ENCODE measurements at places on chromosomes 12 and 14. TPM values are rescaled to one million over a fixed set of nuclear protein-coding genes. Genes with fewer than 3 reads are reported as not detected.

GRCh38 chr12:89789862-89790261 is 81.2 kb upstream of the ATP2B1 start:
- H3K4me3 ChIP-seq, result no peak overlapping the region
- H3K36me3 ChIP-seq, result peaks cover 5% of the 10 kb centered on the region
- H3K27me3 ChIP-seq, result no peaks in the 10 kb centered on the region
- H3K27ac ChIP-seq, result no peak overlapping the region

- H3K4me3 ChIP-seq, result no peak overlapping the region
- peaks cover 41% of the 10 kb centered on the region for H3K4me1 ChIP-seq
- no peak overlapping the region for H3K27ac ChIP-seq
- DNase-seq, result no peak
- peaks cover 2% of the 10 kb centered on the region for H3K36me3 ChIP-seq
Measured at GRCh38 chr12:52607314-52607713, 6.1 kb upstream of the KRT72 start.

DNA sequence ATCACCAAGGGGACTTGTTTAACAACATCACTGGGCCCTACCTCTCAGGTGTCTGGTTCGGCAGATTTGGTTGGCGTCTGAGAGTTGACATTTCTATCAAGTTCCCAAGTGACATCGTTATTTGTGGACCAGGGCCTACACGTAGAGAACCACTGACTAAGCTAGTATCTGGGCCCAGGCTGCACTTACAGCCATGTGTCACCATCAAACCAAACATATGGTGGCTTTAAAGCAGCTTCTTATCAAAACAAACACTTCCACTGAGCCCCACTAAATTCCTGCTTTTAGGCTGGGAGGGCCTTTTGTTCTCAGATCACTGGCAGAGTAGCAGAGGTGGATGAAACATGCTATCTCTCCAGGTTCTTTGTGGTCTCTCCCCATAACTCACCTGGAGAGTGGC is 220.5 kb downstream of the PELI2 start:
- peaks cover 2% of the 10 kb centered on the region for H3K4me1 ChIP-seq
- DNase-seq, result no peak
- H3K36me3 ChIP-seq, result no peaks in the 10 kb centered on the region

- no peak overlapping the region for H3K4me3 ChIP-seq
- no peak overlapping the region for H3K27ac ChIP-seq
- no peak for DNase-seq
- H3K27me3 ChIP-seq, result peaks cover 29% of the 10 kb centered on the region
- peaks cover 15% of the 10 kb centered on the region for H3K4me1 ChIP-seq
Measured at GRCh38 chr12:32532951-32533350, 133.6 kb downstream of the FGD4 start.

DNA sequence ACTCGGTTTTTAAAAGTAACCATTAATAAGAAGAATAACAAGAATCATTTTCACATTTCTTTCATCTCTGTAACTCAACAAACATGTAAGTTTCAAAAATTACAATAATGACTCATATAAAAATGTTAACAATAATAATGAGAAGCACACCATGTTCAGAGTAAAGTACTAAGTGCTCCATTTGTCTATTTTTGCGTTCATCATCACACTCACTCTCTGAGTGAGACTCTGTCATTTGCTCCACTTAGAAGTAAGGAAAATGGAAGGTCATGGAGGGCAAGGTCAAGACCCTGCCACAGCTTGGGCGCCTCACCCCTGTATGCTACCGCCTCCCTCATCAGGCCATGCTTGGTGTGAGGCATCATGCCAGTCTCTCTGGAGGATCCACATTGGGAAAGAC is 129.9 kb downstream of the TMEM30B start:
- H3K4me3 ChIP-seq, result no peak overlapping the region
- no peaks in the 10 kb centered on the region for H3K36me3 ChIP-seq
- H3K27ac ChIP-seq, result no peak overlapping the region
- H3K27me3 ChIP-seq, result peaks cover 7% of the 10 kb centered on the region
- peaks cover 2% of the 10 kb centered on the region for H3K4me1 ChIP-seq

DNA sequence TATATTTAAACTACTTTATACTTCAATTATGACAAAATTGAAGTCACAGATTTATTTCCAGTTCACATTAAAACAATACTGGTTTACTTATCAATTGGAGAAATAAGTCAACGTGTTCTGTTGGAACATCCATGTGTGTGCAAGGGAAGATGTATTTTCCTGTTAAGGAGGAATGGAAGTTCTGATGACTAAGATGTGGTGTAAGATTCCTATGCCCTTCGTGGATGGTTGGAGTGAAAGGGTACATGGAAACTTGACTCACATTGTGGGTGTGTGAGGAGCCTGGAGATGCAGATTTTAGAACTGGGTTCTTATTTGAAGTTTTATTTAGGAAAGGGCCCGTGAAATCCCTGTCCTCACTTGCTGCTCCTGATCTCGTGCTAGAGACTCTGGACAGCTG is 95.3 kb downstream of the CATSPERB start:
- DNase-seq, result no peak
- no peak overlapping the region for H3K27ac ChIP-seq
- no peaks in the 10 kb centered on the region for H3K4me1 ChIP-seq
- H3K27me3 ChIP-seq, result no peaks in the 10 kb centered on the region

- H3K4me3 ChIP-seq, result no peak overlapping the region
- H3K36me3 ChIP-seq, result no peaks in the 10 kb centered on the region
- no peak for DNase-seq
- peaks cover 40% of the 10 kb centered on the region for H3K4me1 ChIP-seq
- H3K27ac ChIP-seq, result peak overlapping the region; percentile 94
Measured at GRCh38 chr14:90678420-90678819, 137.8 kb downstream of the TTC7B start.

- H3K4me3 ChIP-seq, result no peak overlapping the region
- H3K27me3 ChIP-seq, result peaks cover 15% of the 10 kb centered on the region
Measured at GRCh38 chr12:65838330-65838976, 14.2 kb downstream of the HMGA2 start.

DNA sequence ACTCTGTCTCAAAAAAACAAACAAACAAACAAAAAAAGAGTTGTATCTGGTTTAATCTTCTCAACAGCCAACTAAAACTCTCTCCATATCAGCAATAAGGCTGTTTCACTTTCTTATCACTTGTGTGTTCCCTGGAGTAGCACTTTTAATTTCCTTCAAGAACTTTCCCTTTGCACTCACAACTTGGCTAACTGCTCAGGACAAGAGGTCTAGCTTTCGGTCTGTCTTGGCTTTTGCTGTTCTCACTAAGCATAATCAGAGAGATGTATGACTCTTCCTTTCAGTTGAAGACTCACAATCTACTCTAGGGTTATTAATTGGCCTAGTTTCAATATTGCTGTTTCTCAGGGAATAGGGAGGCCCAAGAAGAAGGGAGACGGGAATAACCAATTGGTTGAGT is 12.3 kb downstream of the NEMP1 start:
- H3K27ac ChIP-seq, result peak overlapping the region; percentile 72
- DNase-seq, result no peak
- H3K27me3 ChIP-seq, result no peaks in the 10 kb centered on the region
- peaks cover 44% of the 10 kb centered on the region for H3K4me1 ChIP-seq
- H3K36me3 ChIP-seq, result peaks cover 36% of the 10 kb centered on the region

Gene TAS2R42
- not detected for total RNA-seq

Gene IL22
- total RNA-seq, result not detected

Gene DBX2
- not detected for total RNA-seq

Gene KRT2
- not detected for total RNA-seq

Gene LRFN5
- not detected for total RNA-seq
